GOT3 (cell line): ENCODE measurements at places on chromosomes 12 and 14.

DNA sequence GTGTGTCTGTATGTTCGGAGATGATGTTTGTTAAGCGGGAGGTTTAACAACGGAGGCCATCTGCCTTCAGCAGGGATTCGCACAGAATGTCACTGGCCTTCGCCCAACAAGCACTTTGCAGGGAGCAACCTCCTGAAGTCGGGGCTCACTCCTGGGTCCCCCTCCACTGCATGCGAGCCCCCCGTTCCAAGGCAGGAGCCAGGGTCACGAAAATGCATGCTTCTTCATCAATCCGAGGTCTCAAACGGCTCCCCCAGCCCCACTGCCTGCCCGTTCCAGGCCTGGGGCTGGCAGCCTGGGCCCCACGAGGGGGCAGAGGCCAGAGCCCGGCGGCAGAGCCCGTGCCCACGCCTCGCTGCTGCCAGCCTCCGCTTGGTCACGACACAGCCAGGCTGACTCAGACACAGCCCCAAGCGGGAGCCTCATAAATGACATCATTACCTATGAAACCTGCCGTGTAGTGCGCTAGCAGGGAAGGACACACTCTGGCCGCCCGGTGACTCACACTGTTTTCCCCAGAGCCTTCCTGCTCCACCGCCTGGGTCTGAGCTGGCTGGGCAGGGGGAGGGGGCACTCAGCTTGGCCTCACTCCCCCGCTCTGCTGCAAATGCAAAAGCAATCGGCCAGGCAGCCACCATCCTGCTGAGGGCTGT, 169.5 kb upstream of the RTL1 start:
- peak; percentile 66 for DNase-seq

- DNase-seq: no peak
These were observed 159.7 kb downstream of the ANKS1B start for GRCh38 chr12:99824900-99825542.

GRCh38 chr12:118880720-118881493, 100.4 kb upstream of the SRRM4 start:
- no peak for DNase-seq

DNA sequence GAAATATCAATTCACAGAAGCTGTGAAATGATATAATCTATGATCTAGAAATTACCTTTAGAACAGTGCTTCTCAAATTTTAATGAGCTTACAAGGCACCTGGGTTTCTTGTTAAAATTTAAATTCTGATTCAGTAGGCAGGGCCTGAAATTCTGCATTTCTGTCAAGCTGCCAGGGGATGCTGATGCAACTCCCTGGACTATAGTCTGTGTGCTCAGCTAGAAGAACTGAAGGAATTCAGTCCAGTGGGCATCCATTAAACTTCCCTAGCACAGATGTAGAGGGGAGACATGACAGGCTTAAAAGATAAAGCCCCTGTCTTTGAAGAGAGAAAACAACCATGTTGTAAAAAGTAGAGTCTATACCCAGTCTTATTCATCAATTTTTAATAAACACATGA, 441.8 kb downstream of the TMTC2 start:
- no peak for DNase-seq

DNA sequence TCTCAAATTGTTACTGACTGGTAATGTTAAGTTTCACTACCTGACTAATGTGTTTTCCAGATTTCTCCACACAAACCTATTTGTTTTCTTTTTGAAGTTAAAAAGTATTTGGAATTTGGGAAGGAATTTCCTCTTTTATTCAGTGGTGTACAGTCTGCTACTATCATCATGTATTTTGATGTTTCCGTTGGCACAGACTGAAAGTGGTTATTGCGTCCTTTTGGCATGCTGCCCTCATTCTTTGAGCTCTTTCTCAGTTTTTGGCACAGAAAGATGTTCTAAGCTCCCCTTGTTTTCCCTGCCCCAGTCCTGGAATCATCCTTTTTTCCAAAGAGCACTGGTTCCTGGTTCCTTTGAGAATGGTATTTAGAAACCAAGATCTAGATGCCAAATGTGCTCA, 31.4 kb upstream of the RTRAF start:
- DNase-seq: no peak

- no peak for DNase-seq
These were observed 283.4 kb upstream of the G2E3 start for GRCh38 chr14:30275604-30276003.

DNA sequence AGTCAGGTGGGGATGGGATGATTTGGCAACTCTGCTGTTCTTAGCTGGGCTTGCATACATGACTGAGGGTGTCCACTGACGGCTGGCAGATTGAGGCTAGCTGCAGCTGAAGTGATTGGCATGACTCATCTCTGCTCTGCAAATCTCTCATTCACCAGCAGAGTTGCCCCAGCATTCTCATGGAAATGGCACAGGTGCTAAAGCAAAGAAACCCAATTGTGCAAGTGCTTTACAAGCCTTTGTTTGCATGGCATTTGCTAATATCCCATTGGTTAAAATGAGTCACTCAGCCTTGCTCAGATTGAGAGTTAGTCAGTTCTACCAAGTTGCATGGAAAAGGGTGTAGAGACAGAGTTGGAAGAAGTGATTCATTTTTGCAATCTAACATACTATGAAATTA, 389.7 kb upstream of the FAR2 start:
- DNase-seq: no peak

DNA sequence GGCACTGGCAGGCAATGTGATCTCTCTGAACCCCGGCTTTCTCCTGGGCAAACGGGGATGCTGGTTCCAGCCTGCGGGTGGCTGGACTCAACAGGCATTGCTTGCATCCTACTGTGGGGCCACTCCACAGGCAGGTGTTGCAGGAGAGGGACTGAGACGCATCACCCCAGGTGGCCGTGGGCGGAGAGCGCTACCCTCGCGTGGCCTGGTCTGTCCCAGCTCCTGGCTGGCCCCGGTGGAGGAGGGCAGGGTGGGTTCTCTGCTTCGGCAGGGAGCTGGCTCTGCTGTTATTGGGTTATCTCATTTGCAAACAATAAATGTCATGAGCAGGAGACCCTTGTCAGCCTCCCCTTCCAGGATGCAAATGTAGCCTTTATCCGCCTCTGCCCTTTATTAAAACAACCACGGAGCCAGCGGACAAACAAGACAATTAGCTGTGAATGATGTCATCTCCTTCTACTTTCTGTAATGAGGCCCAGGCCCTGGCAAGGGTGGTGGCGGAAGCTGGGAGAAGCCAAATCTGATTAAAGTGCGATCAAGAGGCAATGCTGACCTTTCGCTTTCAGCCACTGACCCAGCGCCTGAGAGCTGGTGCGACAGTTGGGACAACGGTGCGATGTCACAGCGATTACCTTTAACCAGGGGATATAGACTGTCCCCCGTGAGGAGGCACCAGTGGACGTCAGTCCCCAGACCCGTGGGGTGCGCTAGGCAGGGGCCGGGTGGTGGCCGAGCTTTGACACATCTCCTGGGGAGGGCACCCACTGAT, 161.8 kb downstream of the KIF26A start:
- DNase-seq: no peak

DNA sequence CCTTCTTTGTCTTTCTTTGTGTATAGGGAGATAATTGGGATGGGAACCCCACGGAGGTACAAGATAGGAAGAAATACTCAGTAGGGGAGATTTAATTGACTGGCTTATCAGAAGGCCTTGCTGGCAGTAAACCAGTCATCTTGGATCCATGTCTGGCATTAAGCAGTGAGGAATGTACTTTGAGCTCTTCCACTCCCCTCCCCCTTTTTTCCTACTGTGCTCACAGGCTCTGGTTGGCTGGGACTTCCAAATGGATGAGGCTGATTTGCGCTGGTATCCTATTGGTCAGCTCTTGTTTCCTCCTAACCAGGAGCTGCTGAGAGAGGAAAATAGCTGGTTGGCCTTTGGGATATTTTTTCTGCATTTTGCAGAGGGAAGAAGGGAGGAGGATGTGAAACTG, 24.7 kb downstream of the NGDN start:
- no peak for DNase-seq

DNA sequence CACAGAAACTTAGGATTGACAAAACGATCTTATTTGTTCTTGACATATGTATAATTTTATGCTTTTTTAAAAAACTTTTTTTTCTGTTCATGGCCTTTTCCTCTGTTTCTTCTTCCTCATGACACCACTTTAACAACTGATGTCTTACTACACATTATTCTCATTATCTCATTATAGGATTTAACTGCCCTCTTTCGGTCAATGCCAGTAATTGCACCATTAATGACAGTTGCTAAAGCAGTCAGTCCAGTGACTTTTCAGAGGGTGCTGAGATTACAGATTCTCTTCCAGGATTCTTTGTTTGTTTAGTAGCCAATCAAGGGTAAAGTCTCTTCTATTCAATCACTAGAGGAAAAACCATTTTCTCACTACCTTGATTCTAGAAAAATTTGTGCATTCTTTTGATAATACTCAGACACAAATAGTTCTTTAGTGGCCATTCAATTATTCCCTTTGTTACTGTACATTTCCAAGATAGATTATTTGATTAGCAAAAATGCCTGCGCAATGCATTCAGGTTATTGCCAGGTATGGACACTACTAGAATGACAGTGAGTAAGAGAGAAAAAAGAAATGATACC, 50.1 kb downstream of the KLRG1 start:
- no peak for DNase-seq

GRCh38 chr12:29026419-29026818, 122.7 kb upstream of the FAR2 start:
- no peak for DNase-seq

GRCh38 chr14:69675877-69676416, 64.6 kb downstream of the SUSD6 start:
- no peak for DNase-seq

DNA sequence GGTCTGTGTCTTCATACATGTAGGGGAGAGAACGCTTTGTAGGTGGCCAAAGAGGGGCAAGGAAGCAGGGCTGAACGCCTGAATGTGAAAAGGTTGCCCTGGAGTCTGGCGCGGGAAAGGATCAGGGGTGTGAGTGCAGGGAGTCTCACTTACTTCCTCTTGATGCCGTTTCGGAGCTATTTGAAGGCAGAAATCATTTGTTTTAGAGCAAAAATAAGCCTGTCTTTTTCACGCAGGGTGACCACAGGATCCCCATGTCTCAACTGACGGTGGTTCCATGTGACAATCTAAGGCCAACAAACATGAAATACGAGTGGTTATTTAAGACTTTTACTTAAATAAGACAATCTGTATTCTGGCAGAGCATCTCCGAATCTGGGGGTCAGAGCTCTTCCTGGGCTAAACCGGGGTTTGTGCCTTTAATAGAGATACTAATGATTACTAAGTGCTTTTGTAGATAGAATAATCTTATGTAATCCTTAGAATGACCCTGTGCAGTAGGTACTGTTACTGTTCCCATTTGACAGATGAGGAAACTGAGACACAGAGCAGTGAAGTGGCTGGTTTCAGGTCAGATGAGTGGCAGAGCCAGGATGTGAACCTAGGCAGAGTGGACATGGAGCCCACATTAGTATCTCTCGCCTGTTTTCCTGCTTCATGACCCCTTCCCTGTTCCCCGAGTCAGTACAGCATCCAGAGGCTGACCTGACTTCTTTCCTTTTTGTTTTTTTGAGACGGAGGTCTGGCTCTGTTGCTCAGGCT, 1.9 kb downstream of the BRI3BP start:
- DNase-seq: no peak

GRCh38 chr14:61672796-61673195, 22.5 kb upstream of the HIF1A start:
- no peak for DNase-seq

DNA sequence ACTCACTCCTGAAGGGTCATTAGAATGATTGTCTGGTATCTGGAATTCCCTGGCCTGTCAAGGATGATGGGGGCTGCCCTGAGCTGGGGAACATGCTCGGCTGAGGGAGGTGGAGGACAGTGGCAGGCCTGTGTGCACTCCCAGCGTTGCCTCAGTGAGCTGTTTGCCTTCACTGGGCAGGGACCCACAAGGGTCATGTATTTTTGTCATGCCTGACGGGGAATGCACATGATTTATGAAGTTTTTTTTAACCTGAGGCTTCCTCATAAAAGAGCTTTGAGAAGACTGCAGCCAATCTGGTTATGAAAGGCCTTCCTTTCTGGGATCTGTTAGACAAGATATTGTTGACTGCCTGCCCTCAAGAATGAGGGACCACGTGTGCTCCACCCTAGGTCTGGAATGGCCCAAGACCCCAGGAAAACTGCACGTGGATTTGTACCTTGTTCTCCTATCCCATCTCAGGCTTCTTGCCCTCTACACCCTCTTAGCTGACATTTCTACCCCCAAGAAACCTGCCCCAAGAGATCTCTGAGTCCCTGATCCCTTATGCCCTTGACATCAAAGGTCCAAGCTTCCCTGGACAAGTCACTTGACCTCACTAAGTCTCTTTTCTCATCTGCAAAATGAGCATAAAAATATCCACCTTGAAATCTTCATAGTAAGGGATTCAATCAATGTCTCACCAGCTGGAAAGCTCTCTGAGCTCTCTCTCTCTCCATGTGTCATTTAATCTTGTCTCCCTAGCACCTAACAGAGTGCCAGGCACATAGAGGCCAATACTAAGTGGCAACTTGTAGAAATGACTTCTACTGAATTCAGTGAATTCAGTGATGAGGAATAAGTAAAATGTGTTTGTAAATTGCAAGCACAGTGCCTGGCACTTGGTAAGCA, 24.5 kb upstream of the COL2A1 start:
- DNase-seq: no peak

GRCh38 chr14:100736269-100737180, 9.8 kb downstream of the DLK1 start:
- no peak for DNase-seq

GRCh38 chr14:100554082-100554677, 33.0 kb downstream of the BEGAIN start:
- no peak for DNase-seq

GRCh38 chr14:104420990-104421389, 158.6 kb upstream of the C14orf180 start:
- no peak for DNase-seq

DNA sequence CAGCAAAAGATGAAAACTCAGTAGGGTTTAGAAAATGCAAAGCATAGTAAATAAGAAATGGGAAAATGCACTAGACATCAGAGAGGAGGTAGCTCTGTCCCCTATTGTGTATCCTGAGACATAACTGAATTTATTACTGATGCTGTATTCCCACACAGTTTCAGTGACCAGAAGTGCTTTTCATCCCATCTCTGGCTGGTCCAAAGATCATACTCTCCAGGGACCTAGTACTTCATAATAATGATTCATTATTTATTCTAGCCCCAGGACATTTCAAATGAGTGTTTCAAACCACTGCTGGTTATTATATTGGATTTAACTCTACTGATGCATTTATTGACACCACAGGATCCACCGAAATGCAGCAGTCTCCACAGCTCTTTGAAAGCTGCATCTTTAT, 163.3 kb downstream of the PAWR start:
- no peak for DNase-seq

GRCh38 chr12:68958322-68958721, 25.4 kb upstream of the CPM start:
- no peak for DNase-seq

- DNase-seq: no peak
These were observed 82.3 kb downstream of the PDE3A start for GRCh38 chr12:20450591-20451180.

GRCh38 chr14:62451221-62451620, 594.0 kb downstream of the KCNH5 start:
- no peak for DNase-seq

- no peak for DNase-seq
These were observed 1.4 kb downstream of the JPH4 start for GRCh38 chr14:23577004-23577681.

- no peak for DNase-seq
These were observed 22.0 kb downstream of the CHGA start for GRCh38 chr14:92944976-92945375.
